ENCODE measurements at places on chromosomes 12 and 14.

DNA sequence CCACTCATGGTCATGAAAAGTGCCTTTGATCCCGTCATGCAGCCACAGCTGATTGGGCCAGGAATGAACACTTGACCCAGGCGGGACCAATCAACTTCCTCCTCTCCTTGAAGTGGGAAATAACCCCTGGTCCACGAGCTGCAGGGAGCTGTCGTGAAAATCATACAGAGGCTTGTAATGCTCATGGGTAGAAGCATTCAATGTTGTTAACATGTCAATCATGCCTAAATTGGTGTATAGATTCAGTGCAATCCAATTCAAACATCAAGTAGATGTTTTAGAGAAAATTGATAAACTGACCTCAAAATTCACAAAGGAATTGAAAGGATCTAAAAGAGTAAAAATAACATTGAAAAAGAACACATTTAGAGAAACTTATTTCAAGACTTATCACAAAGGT, 1019.0 kb upstream of the TMEM132C start:
- DNase-seq, result no peak

DNA sequence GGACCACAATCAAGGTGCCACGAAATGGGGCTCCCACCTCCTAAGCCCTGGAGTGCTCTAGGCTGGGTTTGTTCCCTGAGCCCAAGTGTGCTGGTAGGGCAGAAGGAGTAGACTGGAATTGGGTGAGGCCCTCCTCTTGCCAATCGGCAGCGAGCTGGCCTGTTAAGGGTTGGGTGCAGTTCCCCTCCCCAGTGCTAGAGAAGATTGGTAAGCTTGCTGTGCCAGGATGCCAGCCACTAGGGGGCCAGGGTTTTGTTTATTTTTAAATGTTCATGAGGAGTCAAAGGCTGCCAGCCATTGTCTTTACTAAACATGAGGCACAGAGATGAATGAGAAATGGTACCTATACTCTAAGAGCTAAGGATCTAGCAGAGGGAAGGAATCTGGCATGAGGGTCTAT, 79.7 kb downstream of the SPTB start:
- DNase-seq, result peak; percentile 47

GRCh38 chr14:93126111-93126510, 10.4 kb upstream of the ITPK1 start:
- no peak for DNase-seq

GRCh38 chr14:105582639-105583038, 56.3 kb downstream of the TMEM121 start:
- DNase-seq, result no peak
